Activated CD4-positive, alpha-beta T cell treated with anti-CD3 and anti-CD28 coated beads, Interleukin-2, amount 10 ng/mL, durations not matched to agents 24 days and 14 days (primary cell): ENCODE measurements at places on chromosomes 3 and 15. TPM values are rescaled to one million over a fixed set of nuclear protein-coding genes. Genes with fewer than 3 reads are reported as not detected.

GRCh38 chr15:55255714-55256113 lies 33.9 kb downstream of the RAB27A start:
- H3K27ac ChIP-seq: peak overlapping the region; percentile 71
- peak overlapping the region; percentile 76 for H3K4me3 ChIP-seq
- H3K36me3 ChIP-seq: peaks cover 39% of the 10 kb centered on the region
- DNase-seq: peak; percentile 75

Gene GOLGA8G
- total RNA-seq: not detected in 2 replicates

DNA sequence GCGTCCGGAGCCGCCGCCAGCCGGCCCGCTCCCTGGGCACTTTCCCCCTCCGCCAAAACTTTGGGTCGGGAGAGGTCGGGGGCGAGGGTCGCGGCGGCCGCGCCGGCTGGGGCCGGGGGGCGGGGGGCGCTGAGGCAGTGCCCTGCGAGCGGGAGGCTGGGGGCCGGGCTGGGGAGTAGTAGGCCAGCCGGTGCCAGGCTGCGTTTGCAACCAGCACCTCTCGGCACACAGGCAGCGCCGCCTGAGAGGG lies 452 bp downstream of the BBX start:
- H3K4me1 ChIP-seq: peaks cover 25% of the 10 kb centered on the region
- peaks cover 6% of the 10 kb centered on the region for H3K27me3 ChIP-seq
- H3K27ac ChIP-seq: peak overlapping the region; percentile 94
- H3K4me3 ChIP-seq: peak overlapping the region; percentile 97

Gene KLHL6
- 44.9 and 47.1 TPM in 2 replicates for total RNA-seq
